ENCODE measurements at places on chromosomes 2 and 18.

- no peak for DNase-seq
Measured at GRCh38 chr2:229196448-229196847, 74.6 kb downstream of the PID1 start.

DNA sequence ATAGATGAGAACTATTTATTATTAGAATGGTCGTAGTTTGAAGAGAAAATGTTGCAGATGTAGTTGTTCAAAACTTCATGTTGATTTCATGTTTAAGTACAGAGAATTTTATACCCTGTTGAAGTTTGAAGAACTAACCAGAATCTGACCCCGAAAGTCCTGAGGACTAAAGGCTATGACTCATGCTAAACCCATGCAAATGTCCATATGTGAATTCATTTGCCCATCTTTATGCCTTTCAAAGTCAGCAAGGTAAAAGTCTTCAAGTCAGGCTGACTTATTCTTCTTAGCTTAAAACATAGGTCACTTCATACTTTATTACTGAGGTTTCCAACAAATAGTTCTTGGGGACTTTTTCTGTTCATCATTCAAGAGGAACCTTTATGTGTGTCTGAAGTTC lies 185.5 kb downstream of the CCDC85A start:
- DNase-seq = peak; percentile 39

DNA sequence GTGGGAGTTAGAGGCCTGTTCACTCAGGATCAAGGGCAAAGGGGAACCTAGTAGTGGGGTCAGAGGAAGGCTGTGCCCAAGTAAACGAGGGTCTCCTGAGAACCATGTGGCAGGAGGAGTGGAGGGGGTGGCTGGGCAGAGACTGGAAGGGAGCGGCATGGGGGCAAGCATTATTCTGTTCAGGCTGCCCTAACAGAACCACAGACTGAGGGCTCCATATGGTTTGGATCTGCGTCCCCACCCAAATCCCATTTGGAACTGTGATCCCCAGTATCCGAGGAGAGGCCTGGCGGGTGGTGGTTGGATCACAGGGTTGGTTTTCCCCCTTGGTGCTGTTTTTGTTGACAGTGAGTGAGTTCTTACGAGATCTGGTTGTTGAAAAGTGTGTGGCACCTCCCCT lies 287.0 kb downstream of the PHLPP1 start:
- DNase-seq = no peak

- DNase-seq = no peak
Measured at GRCh38 chr2:8324164-8324856, 357.5 kb upstream of the ID2 start.

- DNase-seq = no peak
Measured at GRCh38 chr18:36484591-36484990, 187.1 kb downstream of the FHOD3 start.

- no peak for DNase-seq
Measured at GRCh38 chr2:213232649-213233437, 51.4 kb upstream of the SPAG16 start.

DNA sequence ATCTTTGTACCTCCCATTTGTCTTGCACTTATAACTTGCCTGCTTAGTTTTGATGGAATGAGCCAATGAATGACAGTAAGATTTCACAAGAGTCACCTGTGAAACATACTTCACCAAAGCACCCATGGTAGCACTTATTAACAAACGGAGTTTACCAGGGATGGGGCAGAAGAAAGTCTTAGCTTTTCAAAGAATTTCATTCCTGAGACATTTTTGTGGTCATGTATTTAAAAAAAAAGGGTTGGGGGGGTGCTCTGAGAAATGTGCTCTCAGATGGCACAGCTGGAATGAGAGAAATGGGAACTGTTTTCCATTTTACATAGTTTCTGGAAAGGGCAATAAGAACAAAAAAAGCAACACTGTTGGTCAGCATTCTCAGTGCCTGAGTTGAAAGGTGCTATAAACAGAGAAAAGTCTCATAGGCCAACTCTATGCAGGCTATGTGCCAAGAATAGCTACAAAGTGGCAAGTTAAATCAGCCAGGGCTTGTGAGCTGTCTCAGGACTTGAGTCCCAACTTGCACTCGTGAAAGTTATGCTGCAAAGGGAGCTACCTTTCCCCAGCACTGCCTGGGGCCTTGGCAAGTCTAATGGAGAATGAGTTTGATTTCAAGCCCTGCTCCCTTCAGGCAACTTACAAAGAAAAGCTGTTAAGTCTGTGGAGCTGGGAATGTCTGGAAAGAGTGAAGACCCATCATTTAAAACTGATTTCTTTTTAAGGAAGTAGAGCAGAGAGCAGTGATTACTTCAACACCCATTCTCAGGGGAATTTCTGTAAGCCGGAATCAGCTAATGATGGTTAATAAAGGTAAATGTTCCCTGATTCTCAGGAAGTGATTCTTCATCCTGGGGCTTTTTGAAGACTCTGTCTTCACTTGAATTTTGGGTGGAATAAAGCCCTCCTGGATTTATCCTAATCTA lies 170.6 kb downstream of the SLC8A1 start:
- DNase-seq = peak; percentile 81

- no peak for DNase-seq
Measured at GRCh38 chr18:38454764-38455469, 889.3 kb upstream of the CELF4 start.

DNA sequence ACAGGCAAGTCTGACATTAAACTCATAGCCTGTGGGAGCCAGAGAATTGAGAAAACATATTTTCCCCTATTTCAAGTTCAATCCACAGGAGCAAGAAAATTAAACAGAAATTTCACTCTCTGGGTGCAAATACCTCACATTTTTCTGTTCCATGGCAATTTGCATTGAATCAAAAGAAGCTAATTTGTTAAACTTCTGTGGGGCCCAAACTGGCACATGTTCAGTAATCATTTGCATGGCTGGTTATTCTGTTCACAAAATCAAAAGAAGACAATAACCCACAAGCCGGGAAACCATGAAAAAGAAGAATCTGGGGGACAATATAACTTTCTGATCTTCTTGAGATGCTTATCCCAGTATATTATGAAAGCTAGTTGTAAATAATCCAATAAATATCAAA lies 363.1 kb downstream of the LRP1B start:
- DNase-seq = no peak

GRCh38 chr18:46332921-46333341 lies 228.7 kb downstream of the HAUS1 start:
- no peak for DNase-seq

DNA sequence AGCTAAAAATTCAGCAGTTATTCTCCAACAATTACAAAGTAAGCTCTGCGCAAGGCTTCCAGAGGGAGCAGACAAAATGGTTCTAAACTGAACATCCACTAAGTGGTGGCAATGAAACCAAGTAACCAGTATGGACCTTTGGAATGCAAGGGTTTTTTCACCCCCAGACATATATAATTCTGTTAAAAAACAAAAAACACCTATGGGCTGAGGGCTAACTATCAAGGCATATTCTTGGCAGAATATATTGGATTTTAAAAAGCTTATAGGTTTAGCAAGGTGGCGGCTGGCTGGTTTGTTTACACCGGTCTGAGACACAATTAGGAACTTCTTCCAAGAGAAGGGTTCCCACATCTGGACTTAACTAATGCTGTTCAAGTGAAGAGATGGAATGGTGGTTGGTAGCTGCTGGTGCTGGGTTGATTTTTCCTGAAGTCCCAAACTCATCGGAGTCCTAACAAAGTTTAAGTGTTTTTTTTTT lies 2.8 kb downstream of the ZFP36L2 start:
- peak; percentile 58 for DNase-seq

- no peak for DNase-seq
Measured at GRCh38 chr2:118987886-118988285, 45.9 kb downstream of the MARCO start.

DNA sequence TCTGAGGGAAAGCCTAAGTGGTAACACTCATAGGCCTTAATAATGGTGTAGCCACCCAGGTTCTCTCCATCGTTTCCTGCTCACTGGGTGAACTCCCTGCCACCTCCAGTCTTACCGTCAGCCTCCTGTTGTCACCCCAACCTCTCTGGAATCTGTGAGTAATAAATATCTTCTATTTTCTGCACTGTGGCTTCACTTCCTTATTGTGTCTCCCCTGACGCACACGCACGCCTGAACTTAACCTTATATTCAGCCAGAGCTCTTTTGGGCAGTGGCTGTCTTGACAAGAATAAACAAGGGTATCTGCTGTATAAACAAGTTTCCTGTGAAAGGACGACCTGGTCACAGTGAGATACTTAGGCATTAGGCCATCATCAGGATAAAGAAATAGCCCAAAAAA lies 467.2 kb downstream of the SPAG16 start:
- DNase-seq = no peak

GRCh38 chr2:108593547-108594098 lies 59.4 kb downstream of the LIMS1 start:
- DNase-seq = peak; percentile 92

GRCh38 chr2:176595986-176596385 lies 326.7 kb downstream of the MTX2 start:
- no peak for DNase-seq

DNA sequence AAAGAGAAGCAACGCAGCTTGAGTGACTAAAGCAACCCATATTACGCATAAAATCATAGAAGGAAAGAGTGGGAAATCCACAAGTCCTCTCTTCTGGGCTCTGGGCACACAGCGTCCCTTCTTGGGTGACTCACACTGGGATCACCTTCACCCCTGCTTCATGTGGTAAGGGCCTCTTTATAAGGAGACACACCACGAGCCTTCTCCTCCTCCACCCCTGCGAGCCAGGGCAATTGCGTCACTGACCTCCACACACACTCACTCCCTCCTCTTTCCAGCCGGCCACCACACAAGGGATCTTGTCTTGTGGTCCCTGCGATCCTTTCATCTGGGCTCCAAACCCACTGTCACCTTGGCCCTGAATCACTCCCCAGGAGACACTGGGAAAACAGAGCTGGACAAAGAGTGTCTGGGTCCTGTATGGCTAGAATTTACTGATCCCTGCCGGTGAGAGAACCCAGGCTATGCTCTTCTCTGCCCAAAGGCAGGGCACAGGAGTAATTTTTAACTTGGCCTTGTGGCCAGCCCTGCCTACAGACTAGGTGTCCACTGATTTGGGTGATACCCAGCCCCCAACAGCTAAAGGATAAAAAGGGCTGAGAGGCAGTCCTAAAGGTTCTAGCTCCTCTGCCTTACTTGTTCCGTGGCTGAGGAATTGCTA lies 35.3 kb downstream of the NHEJ1 start:
- peak; percentile 40 for DNase-seq

DNA sequence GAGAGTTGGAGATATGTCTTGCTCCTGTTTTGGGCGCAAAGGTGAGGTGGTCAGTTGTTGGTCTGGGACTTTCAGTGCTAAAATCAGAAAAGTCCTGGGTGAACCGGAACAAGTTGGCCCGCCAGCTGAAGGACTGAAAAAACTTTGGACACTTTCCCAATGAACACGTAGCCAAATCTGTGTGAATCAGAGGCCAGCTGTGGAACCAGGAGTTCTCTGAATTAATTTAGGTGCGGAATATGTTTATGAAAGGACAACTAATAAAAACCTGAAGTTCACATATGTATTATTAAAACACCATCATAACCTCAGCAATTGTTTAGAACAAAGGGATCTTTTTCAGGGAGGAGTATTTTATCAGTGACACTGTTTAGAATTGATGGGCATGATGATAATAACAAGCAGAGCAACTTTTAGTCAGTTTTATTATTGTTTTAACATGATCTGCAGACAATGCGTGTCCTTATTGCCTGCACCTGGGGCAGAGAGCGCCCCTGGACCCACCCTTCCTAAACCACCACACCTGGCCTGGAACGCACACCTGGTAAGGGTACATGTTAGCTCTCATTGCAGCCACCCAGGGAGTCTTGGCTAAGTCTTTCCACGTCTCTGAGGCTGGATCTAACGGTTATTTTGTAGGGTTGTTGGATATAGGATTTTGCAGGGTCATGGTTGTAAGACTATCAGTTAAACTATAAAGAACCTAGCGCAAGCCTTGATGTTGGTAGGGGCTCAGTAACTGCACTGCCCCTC lies 9.9 kb upstream of the ODC1 start:
- DNase-seq = peak; percentile 20

DNA sequence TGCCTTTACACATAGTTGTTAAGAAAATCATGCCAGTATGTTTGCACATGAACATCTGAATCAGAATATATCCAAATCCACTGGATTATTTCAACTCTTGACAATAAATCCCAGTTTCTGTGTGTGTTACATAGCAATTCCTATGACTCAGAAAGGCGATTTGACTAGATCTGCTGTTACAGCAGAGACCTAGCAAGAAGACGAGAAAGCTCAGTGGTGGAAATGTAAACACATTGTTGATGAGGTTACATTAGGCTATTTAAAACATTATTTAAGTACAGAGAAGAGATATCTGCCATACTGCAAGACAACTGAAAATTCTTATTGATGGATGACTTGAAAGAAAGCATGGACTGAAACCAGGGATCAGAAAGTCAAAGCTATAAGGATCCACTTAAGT lies 73.0 kb upstream of the SMIM21 start:
- no peak for DNase-seq

DNA sequence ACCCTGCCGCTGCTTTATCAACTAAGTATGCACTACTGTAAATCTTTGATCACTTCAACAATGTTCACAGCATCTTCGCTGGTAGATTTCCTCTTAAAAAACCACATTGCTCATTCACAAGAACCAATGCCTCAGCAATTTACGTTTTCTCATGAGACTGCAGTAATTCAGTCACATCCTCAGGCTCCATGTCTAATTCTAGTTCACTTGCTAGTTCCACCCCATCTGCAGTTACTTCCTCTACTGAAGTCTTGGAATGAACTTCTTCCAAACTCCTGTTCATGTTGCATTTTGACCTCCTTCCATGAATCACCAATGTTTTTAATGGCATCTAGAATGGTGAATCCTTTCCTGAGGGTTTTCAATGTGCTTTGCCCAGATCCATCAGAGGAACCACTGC lies 35.8 kb downstream of the PRELID3A start:
- DNase-seq = no peak

- peak; percentile 90 for DNase-seq
Measured at GRCh38 chr2:150997702-150998440, 263.8 kb downstream of the RBM43 start.

- DNase-seq = no peak
Measured at GRCh38 chr2:24233321-24233720, 58.5 kb downstream of the FAM228A start.

DNA sequence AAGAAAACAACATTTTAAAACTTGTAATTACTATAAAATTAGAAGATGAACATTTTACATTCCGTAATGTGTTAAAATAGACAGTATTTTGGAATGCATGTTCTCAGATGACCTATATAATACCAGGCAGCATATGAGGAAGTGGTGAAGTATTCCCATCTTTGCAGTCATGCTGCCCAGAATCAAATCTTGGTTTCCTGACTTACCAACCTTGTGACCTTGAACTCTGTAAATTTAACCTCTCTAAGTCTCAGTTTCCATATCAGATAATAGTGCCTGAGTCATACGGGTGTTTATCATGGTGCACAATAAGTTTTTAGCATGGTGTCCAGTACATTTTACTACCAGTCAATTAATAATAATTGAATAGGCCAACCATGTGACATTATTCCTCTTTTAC lies 7.3 kb upstream of the GALM start:
- no peak for DNase-seq

Data from fibroblast of skin of right quadriceps (primary cell).